Kidney capillary endothelial cell (primary cell): ENCODE measurements at places on chromosomes 13 and 19.
A peak's percentile ranks its signal among the peaks of the same experiment; 100 is the strongest.

DNA sequence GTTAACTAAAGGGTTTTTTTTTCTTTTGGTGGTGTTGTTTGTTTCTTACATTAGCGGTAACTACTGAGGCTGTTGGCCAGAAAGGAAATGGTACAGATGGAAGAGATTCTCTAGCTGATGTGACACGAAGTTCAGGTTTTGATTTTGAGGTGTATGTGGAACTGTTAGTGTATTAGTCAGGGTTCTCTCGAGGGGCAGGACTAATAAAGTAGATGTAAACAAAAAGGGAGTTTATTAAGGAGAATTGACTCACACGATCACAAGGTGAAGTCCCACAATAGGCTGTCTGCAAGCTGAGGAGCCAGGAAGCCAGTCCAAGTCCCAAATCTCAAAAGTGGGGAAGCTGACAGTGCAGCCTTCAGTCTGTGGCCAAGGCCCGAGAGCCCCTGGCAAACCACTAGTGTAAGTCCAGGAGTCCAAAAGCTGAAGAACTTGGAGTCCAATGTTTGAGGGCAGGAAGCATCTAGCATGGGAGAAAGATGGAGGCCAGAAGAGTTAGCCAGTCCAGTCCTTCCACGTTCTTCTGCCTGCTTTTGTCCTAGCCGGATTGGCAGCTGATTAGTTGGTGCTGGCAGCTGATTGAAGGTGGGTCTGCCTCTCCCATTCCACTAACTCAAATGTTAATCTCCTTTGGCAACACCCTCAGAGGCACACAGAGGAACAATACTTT, 577.6 kb downstream of the EFNB2 start:
- DNase-seq = no peak

DNA sequence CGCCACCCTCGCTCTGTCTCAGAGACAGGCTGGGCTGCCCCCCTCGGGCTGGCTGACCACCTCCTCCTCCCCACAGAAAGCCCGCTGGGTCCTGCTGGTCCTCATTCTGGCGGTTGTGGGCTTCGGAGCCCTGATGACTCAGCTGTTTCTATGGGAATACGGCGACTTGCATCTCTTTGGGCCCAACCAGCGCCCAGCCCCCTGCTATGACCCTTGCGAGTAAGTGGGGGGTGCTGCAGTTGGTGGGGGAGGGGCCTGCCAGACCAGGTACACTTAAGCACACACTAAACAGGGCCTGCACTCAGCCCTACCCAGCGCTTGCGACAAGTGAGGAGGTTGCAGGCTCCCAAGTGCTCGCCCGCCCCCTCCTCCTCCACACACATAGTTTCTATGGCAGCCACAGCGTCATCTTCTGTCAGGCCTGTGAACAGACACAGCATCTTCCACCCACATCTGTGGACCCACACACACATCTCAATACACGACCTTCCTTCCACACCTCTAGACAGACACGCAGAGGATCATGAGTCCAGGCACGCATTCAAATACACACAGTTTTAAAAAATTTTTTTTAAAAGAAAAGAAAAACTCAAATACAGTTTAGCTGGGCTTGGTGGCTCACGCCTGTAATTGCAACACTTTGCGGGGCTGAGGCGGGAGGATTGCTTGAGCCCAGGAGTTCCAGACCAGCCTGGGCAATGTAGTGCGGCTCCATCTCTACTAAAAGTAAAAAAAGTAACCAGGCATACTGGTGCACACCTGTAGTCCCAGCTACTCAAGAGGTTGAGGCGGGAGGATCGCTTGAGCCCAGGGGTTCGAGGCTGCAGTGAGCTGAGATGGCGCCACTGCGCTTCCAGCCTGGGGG, 18.4 kb downstream of the PLD3 start:
- no peak for DNase-seq

DNA sequence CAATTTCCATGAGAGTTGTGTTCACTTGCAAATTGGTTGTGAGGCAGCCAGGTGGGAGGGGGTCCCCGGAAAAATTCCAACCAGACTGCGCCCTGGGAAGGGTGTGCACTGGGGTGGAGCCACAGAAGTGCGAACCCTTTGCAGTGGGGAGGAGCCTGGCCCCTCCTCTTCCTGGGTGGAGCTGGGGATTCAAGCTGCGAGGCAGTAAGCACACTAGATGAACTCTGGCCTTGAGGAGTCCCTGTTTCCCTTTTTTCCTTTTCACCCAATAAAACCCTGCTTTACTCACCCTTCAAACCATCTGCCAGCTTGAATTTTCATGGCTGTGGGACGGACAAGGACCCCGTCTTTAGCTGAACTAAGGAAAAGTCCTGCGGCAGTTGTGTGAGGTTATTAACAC, 31.0 kb upstream of the MBNL2 start:
- no peak for DNase-seq

DNA sequence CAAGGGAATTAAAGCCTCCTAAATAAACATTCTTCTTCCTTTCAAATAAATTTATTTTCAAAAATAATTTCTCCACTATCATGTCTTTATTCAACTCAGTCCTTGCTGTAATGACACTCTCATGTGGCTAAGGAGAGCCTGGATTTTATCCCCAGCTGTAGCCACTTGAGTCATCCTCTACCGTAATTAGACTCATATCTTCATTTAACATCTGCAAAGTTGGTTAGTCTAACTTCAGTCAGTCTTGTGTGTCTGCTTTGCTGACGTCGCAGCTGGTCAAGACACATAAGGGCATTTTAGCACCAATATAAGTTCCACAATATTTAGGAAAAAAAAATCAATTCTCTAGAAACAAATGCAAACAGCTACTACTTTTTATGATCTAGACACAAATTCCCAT, 776.4 kb upstream of the ATXN8OS start:
- DNase-seq = no peak

DNA sequence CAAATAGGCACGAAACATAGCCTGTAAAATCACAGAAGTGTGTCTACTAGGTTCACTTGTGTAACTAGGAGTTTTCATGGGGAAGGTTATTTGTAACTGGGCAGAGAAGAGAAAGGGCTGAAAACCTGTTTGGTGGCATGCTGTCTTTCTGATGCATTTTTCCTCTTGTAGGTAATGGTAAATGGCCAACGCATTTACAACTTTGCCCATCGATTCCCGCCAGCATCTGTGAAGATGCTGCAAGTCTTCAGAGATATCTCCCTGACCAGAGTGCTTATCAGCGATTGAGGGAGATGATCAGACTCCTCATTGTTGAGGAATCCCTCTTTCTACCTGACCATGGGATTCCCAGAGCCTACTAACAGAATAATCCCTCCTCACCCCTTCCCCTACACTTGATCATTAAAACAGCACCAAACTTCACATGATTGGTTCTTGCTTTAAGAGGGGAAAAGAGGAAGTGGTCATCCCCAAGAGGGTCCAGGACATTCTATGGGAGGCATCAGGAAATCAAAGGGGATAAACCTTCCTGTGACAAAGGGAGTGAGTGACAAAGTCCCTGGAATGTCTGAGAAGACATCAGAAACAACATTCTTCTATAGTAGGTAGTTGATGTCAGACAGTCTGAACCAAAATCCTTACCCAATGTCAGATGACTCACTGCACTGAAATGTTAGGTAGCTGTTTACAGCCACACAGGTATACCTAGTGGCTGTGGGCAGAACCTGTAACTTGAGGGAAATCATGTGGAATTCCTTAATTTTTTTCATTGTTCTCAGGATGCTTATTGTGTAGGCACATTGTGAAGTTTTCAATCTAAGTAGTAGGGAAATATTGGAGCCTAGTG, 5.0 kb downstream of the LGALS14 start:
- DNase-seq = no peak

DNA sequence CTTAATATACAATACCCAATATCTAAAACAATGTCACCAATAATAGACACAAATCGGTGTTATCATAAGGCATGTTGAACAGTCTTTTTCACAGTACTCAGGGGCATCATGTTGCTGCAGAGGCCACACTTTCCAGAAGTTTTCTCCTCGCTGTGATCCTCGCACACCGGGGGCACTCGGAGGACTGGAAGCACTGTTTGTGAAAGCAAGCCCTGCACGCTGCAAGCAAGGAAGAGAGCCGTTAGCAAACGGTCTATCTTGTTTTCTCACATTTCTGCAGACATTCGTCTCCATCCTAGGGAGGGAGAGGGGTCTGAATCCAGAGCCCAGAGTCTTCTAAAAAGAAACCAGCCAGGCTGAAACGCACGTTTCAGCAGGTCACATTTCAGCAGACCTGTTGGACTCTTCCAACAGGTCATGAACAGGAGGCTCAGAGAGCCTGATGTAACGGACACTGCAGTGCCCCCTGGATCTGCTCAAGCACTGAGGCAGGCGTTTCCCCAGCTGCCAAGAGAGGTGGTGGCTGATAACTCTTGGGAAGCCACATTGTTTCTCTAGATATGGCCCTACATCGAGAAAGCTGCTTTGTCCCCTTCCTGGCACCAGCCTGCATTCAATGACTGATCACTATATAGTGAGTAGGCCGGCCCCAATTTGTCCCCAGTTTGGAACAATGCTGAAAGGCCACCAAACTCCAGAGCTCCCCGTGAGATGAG, 43.6 kb downstream of the RUBCNL start:
- no peak for DNase-seq

- no peak for DNase-seq
These were observed 123.9 kb downstream of the URI1 start for GRCh38 chr19:30065680-30066606.

- no peak for DNase-seq
These were observed 85.7 kb downstream of the NUFIP1 start for GRCh38 chr13:44903574-44903985.

DNA sequence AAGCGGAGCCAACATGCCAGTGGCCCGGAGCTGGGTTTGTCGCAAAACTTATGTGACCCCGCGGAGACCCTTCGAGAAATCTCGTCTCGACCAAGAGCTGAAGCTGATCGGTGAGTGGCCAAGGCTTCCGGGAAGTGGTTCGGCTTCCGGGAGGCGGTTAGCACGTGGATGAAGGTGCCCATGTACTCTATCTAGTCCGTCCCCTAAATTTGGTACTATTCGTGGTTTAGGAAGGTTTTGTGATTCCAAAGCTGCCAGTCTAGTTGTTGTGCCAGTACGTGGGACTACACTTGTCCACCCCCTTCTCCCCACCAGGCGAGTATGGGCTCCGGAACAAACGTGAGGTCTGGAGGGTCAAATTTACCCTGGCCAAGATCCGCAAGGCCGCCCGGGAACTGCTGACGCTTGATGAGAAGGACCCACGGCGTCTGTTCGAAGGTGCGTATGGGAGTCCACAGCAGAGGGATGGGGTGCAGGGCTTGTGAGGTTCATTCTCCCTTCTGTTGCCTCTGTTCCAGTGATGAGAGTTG, 579 bp downstream of the RPS9 start:
- no peak for DNase-seq

DNA sequence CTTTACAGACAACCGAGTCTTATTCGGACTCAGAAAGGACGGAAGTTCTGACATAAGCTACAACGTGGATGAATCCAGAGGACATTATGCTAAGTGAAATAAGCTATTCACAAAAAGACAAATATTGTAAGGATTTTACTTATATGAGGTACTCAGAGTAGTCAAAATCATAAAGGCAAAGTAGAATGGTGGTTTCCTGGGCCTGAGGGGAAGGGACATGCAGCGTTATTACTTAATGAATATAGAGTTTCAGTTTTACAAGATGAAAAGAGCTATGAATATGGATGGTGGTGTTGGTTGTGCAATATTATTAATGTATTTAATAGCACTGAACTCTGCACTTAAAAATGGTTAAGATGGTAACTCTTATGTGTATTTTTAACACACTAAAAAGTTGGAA, 419.1 kb upstream of the SGCG start:
- DNase-seq = no peak

DNA sequence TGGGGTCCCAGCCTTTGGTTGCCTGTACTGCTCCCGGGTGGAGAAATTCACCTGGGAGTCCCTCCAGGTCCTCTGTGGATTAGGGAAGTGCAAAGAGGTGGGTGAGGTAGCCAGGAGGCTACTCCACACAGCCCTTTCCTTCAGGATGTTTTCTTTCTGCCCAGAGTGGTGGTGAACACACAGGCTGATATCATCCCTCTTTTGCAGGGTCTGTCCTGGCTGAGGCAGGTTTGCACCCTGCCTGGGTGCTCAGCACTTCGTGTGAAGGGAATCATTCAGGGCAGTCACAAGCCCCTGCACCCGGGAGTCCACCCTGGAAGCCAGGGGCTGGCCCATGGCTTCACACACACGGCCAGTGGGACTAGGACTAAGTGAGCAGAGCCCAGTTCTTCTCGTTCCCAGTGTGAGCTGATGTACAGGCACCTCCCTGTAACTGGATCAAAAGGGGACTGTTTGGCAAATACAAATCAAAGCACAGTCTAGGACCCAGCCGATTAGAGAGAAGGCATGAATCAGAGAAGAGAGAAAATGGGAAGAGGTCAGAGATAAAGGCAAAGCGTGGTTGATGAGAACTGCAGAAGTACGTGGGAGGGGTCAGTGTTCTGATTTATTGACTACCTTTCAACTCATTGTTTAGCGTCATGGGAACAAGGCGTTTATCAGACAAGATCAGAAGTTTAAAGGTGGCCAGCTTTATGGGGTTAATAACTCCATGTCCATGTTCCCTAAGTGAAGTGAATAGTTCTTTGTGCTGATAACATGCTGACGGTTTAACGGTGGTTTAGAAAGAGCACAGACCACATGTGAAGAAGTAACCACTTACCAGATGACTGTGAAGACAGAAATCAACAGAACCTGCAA, 30.4 kb upstream of the SPATA13 start:
- no peak for DNase-seq

GRCh38 chr19:40155749-40156265, 35.4 kb upstream of the MAP3K10 start:
- no peak for DNase-seq

DNA sequence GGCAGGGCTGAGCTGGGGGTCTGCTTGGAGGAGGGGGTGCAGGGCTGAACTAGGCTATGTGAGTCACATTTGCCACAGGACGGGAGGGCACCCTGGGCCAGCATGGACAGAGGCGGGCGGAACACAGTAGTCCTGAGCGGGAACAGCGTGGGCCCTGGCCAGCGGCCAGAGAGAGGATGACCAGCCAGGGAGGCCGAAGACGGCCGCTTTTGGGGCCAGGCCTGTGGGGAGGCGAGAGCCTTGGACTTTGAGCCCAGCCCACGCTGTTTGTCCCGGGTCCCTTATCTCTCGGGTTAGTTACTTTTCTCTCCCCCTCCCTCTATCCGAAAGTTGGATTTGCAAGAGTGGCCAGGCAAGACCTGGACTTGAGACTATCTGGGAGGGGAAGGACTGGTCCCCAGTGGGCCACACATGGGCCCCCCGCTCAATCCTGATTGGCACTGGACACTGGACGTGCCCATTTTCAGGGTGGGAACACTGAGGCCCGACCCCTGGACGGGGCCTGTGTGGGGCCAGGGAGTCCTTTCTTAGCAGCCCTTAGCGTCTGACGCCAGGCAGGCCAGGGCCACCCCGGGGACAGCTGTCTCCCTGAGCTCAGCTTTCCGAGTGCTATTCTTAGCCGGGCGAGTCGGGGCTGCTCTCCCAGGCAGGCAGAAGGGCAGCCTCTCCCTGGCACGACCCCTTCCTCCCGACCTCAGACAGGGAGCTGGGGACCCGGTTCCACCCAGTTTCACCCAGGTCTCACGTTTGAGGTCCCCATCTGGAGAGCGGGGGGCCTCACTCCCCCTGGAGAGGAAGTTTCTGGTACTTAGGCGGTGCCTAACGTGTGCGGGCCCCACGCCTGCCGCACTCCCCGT, 833 bp downstream of the GAMT start:
- DNase-seq = no peak

- peak; percentile 16 for DNase-seq
These were observed 97.9 kb downstream of the CCNA1 start for GRCh38 chr13:36530050-36530789.
